ENCODE measurements at places on chromosomes 7 and 10. TPM values are rescaled to one million over a fixed set of nuclear protein-coding genes. Genes with fewer than 3 reads are reported as not detected.

Gene TRDMT1
- 4.7 TPM for total RNA-seq

Gene IDI2
- not detected for total RNA-seq

Gene XRCC2
- total RNA-seq, result 5.6 TPM

Gene AOAH
- total RNA-seq, result not detected

Gene EPO
- total RNA-seq, result not detected

Gene VWC2
- not detected for total RNA-seq

Gene CPXM2
- not detected for total RNA-seq

Gene PCDH15
- not detected for total RNA-seq

Gene SPDYE9
- total RNA-seq, result not detected

Gene FLNC
- total RNA-seq, result 116 TPM

Gene SEC31B
- total RNA-seq, result 1.1 TPM

Gene FRAT2
- 2.5 TPM for total RNA-seq

Gene FAM107B
- 46.4 TPM for total RNA-seq

Gene ENTPD1
- total RNA-seq, result not detected
